ENCODE measurements at places on chromosomes 16 and 17.

DNA sequence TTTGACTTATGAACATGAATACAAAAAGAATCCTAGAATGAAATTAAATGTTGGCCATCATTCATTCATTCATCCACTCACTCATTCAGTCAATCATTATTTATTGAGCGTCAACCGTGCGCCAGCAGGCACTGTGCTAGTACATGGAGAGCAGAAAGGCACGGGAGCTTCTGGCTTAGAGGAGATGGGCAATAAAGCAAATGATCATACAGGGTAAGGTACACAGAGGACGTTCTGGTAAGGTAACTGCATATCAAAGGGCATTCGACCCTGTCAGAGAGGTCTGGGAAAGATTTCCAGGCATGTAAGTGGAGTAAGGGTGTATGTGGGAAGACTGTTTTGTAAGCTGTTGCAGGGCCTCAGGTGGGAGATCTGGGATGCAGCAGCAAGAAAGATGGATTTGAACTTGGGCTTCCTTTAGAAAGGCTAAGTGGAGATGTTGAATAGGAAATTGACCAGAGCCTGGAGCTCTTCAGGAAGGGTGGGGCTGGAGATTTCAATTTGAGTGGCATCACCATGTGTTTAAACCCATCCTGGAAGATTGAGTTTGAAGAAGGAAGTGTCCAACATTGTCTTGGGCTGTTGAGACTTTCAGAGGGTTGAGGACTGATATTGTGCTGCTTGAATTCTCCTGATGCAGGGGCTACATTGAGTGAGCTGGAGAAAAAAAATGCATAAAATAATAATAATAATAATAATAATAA is 2.8 kb upstream of the MSI2 start:
- DNase-seq = no peak

DNA sequence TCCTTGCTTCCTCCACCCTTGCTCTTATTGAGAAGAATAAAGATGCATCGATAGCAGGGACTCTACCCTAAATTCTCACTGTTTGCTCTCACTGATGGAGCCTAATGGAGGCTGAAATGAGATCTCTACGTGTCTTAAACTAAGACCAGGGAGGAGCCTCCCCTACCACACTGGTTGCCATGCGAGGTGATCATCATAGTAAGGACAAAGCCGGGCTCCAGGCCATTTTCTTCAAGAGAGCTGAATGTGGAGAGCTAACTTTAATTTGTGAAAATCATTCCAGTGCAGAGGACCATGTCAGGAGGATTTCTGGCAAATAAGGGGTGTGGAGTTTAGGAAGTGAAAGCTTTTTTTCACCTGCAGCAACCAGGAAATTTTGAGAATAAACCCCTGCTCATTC is 5.6 kb downstream of the CDH11 start:
- no peak for DNase-seq

DNA sequence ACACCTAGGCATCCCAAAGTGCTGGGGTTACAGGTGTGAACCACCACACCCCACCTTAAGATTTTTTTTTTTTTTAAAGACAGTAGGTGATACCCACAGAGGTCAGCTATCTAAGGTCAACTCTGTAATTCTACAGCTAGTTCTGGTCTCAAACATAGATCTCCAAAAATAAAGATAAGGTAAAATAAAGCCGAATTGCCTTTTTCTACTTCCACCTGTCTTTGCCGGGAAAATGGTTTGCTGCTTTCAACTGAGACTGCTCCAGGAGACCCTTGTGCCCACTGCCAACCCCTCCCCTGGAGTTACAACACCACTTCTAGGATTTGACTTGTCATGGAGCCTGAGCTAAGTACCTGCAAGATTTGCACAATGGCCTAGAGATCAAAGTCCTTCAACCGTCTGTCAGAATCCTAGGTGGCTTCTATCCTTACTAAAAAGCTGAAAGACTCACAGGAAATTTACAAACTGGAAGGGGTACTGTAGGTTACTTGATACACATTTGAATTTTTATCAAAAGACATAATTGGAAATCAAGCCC is 4.7 kb upstream of the CNOT1 start:
- no peak for DNase-seq

DNA sequence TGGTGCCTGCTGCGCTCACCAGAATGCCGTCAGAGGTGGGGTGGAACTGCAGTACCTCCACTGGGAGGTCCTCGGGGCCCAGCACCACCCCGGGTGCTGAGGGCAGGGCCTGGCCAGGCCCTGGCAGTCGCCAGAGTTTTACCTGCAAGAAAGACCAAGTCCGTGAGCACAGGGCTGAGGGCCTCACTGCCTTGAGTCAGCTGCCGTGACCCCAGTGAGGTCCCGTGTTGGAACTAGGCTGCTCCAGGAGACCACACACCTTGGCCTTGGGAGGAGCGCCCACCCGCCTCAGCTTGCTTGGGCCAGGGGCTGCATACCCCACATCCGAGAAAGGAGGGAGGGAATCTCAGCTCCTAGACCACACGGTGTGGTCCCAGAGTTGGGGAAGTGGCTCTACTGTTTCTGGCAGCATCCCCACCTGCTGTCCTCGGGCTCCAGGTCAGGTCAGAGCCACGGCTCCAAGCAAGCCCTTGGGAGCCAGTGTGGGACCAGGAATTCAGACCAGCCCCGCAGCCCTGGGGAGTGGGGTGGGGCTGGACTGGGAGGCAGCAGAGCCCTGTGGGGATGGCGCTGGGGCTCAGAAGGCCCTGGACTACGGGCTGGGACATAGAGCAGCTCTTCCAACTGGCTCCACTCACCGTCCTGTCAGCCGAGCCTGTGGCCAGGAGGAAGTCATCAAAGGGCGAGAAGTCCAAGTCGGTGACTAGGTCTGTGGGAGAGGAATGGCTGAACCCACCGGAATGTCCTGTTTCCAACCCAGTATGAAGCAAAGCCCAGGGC is 8.7 kb downstream of the CORO7 start:
- DNase-seq = no peak

GRCh38 chr17:48293319-48294019 is 136.5 kb downstream of the SKAP1 start:
- DNase-seq = no peak

- no peak for DNase-seq
Observed at GRCh38 chr17:27326051-27326450, 32.1 kb downstream of the WSB1 start.

Measured in SK-N-MC (cell line).